ENCODE measurements at places on chromosomes 5 and 9.

GRCh38 chr5:128775558-128775957 lies 189.7 kb upstream of the SLC27A6 start:
- no peak for DNase-seq

- no peak for DNase-seq
These were observed 9.8 kb upstream of the ADRA1B start for GRCh38 chr5:159906463-159906862.

- DNase-seq, result no peak
These were observed 28.1 kb downstream of the IL33 start for GRCh38 chr9:6243746-6244145.

- no peak for DNase-seq
These were observed 1.4 kb downstream of the CHD1 start for GRCh38 chr5:98927242-98927988.

DNA sequence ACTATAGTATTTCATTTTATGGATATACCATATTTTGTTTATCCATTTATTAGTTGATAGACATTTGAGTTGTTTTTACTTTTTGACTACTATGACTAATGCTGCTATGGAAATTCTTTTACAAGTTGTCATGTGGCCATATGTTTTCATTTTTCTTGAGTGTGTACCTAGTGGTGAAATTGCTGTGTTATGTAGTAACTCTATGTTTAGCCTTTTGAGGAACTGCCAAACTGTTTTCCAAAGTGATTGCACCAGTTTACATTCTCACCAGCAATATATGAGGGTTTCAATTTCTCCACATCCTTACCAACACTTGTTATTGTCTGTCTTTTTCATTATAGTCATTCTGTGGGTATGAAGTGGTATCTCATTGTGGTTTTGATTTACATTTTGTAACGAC lies 75.4 kb downstream of the GRIA1 start:
- DNase-seq, result no peak

DNA sequence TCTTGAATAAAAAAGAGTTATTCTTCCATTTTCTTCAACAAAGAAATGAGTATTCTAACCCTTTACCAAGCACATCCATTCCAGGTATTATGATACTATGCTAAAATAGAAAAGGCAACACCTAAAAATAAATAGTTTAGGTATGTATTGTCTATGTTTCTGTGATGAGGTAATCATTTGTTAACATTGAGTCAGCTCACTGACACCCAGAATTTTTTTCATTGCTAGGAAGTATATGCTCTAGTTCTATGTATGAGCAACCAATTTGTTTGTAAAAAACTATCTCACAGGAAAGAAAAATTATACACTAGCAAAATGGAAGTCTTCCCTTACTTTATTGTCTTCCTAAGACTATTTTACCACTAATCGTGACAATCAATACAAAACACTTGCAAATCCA lies 615.6 kb upstream of the GRIN3A start:
- DNase-seq, result no peak

DNA sequence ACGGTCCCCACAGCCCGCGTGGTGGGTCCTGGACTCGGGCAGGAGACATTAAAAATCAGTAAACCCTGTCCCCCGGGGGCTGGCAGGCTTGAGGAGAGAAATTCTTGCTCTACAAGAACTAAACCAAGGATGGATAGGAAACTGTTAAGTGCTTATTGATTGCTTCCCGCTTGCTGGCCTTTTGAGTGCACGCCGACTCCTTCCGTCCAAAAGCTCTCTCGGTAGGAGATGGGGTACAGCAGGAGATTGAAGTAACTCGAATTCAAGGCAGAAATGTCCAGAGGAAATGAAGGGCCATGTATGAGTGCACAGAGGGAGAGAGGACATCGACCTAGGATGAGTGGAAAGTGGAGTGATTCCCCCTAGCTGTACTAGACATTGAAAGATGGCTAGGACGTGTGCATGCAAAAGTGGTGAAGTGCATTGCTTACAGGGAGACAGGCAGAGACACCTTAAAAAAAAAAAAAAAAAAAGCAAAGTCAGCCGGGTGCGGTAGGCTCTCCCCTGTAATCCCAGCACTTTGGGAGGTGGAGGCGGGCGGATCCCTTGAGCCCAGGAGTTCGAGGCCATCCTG lies 923 bp downstream of the RECK start:
- no peak for DNase-seq

DNA sequence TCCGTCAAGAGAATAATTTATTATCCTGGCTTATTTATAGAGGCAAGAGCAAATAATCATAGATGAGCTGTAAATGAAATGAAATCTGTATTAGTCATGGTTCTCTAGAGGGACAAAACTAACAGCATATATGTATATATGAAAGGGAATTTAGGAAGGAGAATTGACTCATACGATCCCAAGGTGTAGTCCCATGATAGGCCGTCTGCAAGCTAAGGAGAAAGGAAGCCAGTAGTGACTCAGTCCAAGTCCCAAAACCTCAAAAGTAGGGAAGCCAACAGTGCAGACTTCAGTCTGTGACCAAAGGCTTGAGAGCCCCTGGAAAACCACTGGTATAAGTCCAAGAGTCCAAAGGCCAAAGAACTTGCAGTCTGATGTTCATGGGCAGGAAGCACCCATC lies 515.9 kb upstream of the CYLC2 start:
- DNase-seq, result no peak

GRCh38 chr5:76433261-76433660 lies 30.2 kb downstream of the IQGAP2 start:
- DNase-seq, result no peak

DNA sequence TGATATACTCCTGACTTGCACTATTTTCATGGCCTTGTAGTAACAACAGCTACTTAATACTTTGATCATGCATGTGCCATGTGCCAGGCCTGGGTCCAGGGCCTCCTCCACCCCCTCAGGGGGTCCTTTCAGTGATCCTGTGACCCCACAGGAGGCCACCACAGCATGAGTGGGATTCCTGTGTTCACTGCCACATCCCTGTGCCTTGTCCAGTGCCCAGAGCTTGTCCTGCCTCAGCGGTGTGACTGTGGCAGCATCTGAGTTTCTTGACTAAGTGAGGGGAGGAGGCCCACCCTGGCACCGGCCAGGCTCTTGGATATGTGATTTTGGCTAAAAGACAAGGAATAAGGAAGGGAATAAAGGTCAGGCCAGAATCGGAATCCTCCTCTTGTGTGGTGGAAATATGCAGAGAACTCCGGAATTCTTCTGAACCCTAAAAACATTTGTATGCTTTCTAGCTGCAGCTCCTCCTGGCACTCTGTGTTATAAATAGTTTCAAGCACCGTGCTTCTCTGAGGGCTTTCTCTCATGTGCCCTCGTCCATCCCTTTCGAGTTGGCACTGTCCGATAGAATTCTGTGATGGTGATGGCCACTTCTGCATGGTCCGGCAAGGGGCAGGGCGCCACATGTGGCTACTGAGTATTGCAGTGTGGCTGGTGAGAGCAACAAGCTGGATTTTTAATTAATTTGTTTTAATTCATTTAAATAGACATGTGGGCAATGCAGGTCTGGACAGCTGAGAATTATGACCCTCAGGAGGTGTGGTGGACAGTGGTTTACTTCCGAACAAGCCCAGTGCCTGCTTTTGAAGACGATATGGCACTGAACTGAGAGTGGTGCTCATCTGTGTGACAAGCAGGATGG lies 31.8 kb downstream of the TENT4A start:
- no peak for DNase-seq

- no peak for DNase-seq
These were observed 82.3 kb upstream of the TLE4 start for GRCh38 chr9:79489261-79490000.

Measured in kidney (tissue), 22 donors.